ENCODE measurements at places on chromosomes 5 and 9.

DNA sequence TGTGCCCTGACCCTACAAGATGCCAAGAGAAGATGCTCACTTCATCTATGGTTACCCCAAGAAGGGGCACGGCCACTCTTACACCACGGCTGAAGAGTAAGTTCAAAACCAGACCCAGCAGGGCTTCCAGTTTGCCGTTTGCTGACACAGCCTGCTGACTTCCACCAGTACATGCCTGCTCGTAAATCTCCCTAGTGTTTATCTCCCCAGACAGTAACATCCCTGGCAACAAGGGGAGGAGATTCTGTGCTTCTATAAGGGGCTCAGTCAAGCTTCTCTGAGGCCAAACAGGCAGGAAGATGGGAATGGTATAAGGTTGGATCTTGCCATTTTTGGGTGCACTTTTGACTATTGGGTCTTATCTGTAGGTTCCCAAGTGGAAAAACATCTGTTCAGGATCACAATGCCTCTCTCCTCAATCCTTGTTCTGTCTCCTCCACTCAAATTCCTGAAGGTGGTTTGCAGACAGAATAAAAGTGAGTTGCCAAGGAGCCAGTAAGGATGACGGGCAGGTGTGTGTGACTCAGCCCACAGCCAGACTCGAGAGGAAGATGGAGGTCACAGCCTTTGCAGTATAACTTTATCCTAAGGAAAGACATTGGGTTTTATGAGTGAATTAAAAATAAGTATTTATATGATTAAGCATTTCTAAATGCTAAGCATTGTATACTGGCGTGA is 1.9 kb downstream of the MLANA start:
- DNase-seq = peak; percentile 76

DNA sequence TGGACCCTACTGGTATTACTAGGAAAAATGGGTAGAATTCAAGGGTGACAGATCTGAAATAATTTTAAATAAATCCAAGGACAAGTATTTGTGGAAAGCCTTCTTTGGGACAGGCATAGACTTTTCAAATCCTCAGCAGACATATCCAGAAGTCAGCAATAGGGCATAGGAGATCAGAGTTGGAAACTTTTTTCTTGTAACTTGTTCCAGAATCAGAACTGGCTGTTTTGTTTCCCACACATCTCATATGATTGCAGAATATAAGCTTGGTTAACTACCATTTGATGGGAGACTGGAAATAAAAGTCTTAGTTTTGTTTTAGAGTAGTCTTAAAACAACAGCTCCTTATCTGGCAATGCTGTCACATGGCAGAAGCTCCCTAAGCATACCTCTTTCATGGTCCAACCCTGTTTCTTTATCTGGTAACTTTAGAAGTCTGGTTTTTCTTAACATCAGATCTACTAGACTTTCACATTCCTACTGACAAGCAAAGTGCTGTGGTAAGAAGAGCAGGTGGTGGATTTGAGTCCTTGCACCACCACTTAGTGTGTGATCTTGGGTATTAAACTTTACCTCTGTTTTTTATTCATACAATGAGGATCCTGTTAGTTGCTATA is 25.1 kb downstream of the XRCC4 start:
- peak; percentile 82 for DNase-seq

GRCh38 chr5:88552426-88552825 is 283.8 kb upstream of the TMEM161B start:
- DNase-seq = no peak

DNA sequence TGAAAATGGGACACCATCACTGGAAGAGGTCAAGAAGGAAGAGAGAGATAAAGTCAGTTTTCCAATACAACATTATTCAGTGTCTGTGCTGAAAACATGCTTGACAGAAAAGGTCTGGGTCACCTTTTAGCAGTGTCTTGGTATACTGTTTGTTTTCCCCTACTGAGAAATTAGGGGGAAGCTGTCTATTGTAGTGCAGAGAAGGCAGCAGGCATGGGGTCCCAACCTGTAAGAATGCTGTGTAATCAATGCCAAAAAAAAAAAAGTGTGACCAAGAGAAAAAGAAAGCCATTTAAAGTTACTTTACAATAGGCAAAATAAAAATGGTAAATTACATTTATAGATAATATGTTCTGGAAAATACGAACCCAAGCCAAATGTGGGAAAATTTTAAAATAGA is 139.3 kb downstream of the RAB3C start:
- no peak for DNase-seq

- DNase-seq = no peak
These were observed 27.3 kb downstream of the CNTFR start for GRCh38 chr9:34562135-34562745.

DNA sequence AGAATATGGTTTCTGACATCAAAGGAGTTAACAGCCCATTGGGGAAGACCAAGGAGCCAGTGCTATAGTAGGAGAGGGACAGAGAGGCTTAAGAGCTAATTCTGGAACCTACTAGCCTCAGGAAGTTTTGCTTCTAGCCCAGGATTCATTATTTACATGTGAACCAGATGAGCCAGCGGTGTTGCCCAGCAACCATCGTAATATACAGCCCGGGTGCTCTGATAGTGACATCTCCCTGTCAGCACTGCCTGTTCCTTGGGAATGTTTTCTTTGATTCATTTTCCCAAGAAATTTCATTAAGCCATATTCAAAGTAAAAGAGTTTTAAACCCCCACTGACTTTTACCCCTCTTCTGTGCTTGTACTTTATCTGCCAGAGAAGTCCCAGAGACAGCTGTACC is 217.4 kb upstream of the ADAMTSL1 start:
- no peak for DNase-seq

- DNase-seq = no peak
These were observed 29.0 kb upstream of the MVB12B start for GRCh38 chr9:126297661-126298060.

- no peak for DNase-seq
These were observed 34.2 kb downstream of the EXD3 start for GRCh38 chr9:137388589-137389427.

- DNase-seq = no peak
These were observed 81.2 kb downstream of the TTLL11 start for GRCh38 chr9:122011818-122012498.

DNA sequence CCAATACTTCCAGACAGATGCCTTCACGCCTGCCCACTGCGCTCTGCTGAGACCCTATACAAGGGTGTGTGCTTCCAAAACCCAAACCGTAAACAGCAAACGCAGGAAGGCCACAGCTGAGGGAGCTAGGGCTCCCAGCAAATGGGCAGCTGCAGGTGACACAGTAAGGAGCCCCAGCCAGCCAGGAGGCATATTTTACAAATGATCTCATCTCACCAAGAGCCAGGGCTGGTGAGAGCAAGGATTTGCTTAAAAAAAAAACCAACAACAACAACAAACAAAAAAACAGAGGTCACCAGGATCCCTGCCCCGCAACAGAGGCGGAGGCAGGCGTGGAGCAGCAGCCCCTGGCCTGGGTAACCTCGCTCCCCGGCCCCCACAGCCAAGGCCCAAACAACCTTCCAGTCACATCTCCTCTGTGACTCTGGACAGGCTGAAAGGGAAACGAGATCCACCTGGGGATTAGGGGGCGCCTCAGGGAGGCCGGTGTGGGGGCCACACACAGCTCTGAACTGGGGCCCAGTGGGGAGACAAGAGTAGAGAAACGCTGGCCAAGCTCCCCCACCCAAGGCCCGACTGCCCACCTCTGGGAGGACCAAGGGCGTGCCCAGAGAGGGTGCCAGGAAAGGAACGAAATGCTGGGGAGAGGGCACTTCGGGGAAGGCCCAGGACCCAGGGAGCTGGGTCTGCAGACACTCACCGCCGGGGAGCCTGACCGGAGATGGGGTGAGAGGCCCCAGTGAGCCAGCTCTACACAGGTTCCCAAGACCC is 3.3 kb downstream of the NACC2 start:
- DNase-seq = no peak

DNA sequence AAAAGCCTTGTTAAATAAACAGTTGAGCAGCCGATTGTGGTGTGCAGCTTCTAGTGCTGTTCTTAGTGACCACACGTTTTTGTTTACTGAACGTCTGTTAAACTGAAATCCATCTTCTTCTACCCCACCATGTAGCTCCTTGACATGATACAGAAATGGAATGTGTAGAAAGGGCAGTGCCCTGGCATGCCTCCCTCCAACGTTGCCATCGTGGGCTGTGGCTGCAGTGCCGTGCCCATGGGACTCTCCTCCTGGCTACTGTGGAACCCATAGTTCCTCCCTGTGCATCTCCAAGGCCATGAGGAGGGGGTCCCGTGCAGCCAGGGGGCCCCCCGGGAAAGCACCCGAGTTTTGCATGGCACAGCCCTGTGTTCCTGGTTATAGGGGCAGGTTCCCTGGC is 23.3 kb upstream of the TGFBI start:
- DNase-seq = no peak

- DNase-seq = peak; percentile 74
These were observed 2.7 kb downstream of the ADAMTS2 start for GRCh38 chr5:179342577-179342976.

DNA sequence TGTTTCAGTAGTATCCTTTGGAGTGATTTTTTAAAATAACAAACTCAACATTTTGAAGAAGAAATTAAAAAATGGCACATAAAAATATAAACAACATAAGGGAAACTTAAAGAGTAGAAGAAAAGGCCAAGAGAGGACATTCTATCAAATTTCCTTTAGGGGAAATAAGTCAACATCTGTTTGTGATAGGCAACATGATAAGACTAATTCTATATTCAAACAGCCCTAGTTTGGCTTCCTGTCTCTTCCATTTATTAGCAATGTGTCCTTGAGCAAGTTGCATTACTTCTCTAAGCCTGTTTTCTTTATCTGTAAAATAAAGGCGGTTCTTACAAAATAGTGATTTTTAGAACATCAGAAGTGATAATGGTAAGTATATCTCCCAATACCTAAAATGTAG is 24.7 kb downstream of the TYRP1 start:
- no peak for DNase-seq

Data from fibroblast of villous mesenchyme (primary cell).